Stimulated activated CD4-positive, alpha-beta T cell treated with anti-CD3 and anti-CD28 coated beads, TNF-alpha, amount 100 ng/mL, for 24 hours (primary cell): ENCODE measurements at places on chromosomes 12 and 14.

DNA sequence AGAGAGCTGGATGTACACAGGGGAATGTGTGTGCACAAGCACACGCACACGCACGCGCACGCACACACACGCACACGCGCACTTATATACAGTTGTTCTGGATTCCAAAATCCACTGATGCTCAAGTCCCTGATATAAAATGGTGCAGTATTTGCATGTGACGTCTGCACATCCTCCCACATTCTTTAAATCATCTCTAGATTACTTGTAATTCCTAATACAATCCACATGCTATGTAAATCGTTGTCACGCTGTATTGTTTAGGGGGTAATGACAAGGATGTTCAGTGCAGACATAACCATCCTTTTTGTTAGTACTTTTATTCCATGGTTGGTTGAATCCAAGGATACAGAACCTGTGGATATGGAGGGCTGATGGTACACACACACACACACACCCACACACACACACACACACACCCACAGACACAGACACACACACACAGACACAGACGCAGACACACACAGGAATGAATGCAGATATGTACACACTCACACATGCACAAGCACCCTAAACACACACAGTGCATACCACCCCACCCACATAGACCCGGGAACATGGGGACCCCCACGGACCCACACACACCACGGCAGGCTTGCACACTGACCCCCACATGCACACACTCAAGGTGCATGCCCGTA lies 188.5 kb upstream of the PRMT8 start:
- no peak for DNase-seq

GRCh38 chr12:71158361-71158882 lies 623 bp upstream of the TSPAN8 start:
- DNase-seq, result no peak

- no peak for DNase-seq
Observed at GRCh38 chr12:124548854-124549378, 18.5 kb downstream of the NCOR2 start.

GRCh38 chr12:47189728-47190127 lies 110.0 kb upstream of the AMIGO2 start:
- no peak for DNase-seq

GRCh38 chr12:54296393-54297099 lies 4.3 kb downstream of the NFE2 start:
- DNase-seq, result no peak

DNA sequence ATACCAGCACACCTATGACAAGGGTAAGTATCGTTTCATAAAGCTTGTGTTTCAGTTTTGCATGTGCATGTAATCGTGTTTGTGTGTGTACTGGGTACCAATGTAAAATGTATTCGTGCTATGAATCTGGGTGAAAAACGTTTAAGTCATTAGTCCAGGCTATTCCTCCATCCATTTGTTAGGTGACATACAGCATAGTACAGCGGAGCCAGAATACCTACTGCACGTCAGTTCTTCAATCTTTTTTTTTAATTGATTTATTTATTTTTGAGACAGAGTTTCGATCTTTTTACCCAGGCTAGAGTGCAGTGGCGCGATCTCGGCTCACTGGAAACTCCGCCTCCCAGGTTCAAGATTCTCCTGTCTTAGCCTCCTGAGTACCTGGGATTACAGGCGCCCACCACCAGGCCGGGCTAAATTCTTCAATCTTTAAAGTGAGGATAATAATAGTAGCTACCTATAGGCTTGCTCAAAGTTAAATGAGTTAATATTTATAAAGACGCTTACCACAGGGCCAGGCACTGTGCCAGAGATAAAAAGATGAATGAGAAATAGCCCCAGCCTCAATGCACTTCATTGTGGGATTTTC lies 661 bp upstream of the RPS26 start:
- no peak for DNase-seq

- no peak for DNase-seq
Observed at GRCh38 chr12:74241341-74241740, 296.3 kb upstream of the ATXN7L3B start.
